ENCODE measurements at places on chromosomes 6 and 20.
A peak's percentile ranks its signal among the peaks of the same experiment; 100 is the strongest.

GRCh38 chr6:89410788-89411144 lies 1.3 kb downstream of the RRAGD start:
- DNase-seq, result no peak

GRCh38 chr6:139515511-139515910 lies 141.1 kb upstream of the CITED2 start:
- DNase-seq, result no peak

DNA sequence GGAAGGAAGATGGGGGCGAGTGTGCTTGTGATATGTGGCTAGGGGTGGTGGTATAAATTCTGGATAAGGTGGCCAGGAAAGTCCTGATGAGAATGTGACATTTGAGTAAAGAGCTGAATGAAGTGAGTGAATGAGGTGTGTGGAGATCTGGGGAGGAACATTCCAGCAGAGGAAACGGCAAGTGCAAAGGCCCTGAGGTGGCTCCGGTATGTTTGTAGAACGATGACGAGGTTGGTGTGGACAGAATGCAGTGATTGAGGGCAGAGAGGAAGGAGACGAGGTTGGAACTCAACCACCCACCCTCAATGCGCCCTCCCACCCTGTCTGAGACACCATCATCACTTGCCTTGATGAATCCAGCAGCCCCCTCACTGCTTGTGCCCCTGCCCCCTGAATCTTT lies 214.1 kb upstream of the RNF24 start:
- DNase-seq, result no peak

DNA sequence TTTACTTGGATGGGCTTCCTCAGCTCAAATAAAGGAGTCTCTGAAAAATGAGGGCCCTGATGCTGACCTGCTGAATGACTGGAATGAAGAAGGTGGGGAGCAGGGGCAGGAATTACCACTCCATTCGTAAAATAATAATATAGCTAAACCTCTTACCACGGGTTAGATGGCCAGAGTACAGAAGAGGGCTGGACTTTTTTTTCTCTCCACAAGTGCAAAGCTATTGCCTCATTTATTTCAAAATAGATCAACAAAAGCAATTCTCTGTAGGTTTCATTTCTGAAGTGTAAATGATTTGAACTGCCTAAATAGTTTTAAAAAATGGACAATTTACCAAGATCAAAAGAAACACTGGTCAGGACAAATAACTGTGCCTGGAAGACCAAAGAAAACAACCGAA lies 256.7 kb downstream of the KIF16B start:
- no peak for DNase-seq

GRCh38 chr20:1637226-1637625 lies 17.4 kb upstream of the SIRPB1 start:
- no peak for DNase-seq

GRCh38 chr6:113630738-113631535 lies 226.2 kb upstream of the MARCKS start:
- DNase-seq, result no peak

- peak; percentile 30 for DNase-seq
Measured at GRCh38 chr6:165497472-165497871, 165.6 kb downstream of the PDE10A start.

DNA sequence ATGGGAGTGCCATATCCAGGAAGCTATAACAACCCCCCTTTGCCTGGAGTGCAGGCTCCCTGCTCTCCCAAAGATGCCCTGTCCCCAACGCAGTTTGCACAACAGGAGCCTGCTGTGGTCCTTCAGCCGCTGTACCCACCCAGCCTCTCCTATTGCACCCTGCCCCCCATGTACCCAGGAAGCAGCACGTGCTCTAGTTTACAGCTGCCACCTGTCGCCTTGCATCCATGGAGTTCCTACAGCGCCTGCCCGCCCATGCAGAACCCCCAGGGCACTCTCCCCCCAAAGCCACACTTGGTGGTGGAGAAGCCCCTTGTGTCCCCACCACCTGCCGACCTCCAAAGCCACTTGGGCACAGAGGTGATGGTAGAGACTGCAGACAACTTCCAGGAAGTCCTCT lies 56.7 kb upstream of the TMEM181 start:
- DNase-seq, result no peak

DNA sequence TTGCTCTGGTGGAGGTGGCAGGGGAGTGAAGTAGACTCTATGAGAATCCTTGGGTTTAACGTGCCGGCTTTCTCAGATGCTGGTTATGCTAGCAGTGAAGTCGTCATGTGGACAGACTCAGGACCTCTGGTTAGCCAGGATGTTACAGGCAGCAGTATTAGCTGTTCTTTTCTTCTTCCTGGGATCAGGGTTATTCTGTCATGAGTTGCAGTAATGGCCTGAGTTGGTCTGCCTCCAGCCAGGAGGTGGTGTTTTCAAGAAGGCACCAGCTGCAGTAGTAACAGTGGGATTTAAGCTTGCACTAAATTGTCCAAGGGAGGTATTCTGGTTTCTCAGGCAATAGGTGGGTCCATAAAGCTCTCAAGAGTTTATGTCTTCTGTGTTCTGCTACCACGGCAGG lies 56.7 kb downstream of the HDDC2 start:
- DNase-seq, result no peak

- no peak for DNase-seq
Measured at GRCh38 chr20:32516583-32517517, 68.3 kb downstream of the NOL4L start.

DNA sequence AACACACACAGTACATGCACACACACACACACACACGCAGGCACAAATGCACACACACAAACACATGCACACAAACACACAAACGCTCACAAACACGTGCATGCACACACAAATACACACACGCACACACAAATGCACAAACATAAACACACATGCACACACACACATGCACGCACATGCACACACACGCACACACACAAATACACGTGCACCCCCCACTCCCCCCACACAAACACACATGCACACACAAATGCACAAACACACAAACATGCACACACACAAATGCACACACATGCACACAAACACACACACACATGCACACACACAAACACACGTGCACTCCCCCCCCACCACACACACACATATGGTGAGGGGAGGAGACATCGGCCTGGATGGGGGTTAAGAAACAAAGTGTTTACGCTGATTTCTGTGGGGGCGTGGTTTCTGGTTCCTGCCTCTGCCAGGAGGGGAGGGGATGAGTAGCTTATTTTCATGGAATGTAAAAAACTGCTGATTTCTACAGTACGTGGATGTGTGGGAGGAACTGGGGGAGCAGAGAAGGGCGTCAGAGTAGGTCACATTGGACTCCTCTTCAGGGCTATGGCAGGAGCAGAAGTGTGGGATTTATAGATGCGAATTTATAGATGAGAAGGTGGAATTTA lies 607.2 kb downstream of the QKI start:
- DNase-seq, result no peak

All from LNCaP clone FGC (cell line).